ENCODE measurements at places on chromosomes 1 and 21.

DNA sequence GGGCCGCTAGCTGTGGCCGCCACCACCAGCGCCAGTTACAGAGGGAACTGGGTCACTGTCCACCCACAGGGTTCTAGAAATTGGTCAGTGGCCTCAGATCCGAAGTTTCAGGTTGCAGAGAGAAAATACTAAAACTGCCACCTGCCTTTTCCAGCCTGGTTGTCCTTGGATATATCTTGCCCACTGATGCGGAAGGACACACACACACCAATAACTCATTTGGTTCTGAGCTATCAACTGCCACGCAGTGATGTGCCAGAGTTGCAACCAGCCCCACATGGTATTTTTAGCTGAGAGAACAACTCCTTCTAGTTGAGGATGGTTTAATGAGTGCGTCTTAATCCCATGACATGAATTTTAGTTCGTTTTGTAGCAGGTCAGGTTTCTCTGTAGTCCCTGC lies 68.1 kb downstream of the SH3BGR start:
- no peak for DNase-seq

- DNase-seq: no peak
Measured at GRCh38 chr1:229365569-229365968, 22.7 kb upstream of the CCSAP start.

GRCh38 chr21:36096398-36097290 lies 26.8 kb downstream of the CBR1 start:
- DNase-seq: no peak

GRCh38 chr1:117161887-117162286 lies 40.3 kb upstream of the TRIM45 start:
- DNase-seq: no peak

DNA sequence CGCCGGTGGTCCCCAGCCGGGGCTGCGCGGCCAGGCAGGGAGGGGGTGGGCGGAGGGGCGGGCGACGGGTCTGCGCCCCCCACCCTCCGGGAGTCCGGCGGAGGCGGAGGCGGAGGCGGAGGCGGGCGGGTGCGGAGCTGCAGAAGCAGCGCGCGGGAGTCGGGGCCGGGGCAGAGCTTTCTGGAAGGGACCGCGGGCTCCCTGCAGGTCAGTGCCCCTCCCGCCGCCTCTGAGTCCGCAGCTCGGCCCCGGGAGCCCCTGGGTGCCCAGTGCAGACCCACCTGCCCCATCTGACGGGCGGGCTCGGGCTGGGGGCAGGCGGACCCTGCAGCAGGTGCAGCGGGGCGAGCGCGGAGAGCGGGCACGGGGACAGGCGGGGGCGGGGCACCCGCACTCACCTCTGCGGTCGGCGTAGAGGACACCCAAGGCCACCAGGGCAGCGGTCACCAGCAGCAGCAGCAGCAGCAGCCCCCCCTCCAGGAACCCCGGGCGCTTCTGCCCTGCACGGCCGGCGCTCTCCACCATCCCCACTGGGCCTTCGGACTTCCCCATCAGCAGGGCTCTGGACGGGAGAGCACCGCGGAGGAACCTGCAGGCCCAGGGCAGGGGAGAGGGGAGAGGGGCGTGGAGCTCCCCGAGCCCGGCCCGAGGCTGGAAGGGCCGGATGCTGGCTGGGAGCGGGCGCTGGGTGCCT lies 3.7 kb downstream of the MMEL1 start:
- DNase-seq: no peak

GRCh38 chr1:193697115-193697762 lies 510.8 kb upstream of the B3GALT2 start:
- no peak for DNase-seq

- no peak for DNase-seq
Measured at GRCh38 chr1:66642992-66643391, 109.0 kb downstream of the SGIP1 start.

DNA sequence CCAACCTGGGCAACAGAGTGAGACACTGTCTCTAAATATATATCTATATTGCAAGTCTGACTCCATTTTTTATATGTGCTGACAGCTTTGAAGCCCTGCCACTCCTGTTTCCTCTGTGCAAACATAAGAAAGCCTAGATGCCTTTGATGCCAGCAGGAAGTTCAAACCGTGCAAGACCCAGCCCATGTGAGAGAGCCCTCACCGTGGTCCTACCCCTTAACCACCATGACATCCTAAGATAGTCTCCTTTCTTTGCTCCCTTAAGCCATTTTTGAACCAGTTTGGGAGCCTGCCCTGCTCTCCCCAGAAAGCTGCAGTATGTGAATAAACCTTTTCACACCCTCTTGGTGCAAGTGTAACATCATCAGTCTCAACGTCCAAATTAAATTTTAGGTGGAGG lies 3.7 kb upstream of the DIPK1A start:
- no peak for DNase-seq

- no peak for DNase-seq
Measured at GRCh38 chr1:243851257-243851756, 1.3 kb upstream of the AKT3 start.

DNA sequence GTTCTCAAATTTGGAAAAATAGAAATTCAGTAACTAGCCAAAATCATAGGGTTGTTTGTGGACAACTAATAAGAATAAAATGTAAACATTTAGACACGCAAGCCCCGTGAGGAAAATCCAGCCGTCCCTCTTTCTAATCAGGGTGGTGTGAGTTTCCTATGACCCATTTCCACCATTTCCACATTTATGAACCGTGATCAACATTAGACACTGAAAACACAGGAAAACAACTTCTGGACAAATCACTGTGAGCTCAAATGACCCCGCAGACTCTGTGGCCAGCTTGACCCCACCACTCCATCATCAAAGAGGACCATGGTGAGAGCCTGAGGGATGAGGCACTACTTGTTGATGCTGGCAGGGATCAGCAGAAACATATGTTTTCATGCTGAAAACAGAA lies 101.0 kb downstream of the SIM2 start:
- DNase-seq: no peak

- no peak for DNase-seq
Measured at GRCh38 chr1:37795340-37796125, 1.9 kb downstream of the MANEAL start.

DNA sequence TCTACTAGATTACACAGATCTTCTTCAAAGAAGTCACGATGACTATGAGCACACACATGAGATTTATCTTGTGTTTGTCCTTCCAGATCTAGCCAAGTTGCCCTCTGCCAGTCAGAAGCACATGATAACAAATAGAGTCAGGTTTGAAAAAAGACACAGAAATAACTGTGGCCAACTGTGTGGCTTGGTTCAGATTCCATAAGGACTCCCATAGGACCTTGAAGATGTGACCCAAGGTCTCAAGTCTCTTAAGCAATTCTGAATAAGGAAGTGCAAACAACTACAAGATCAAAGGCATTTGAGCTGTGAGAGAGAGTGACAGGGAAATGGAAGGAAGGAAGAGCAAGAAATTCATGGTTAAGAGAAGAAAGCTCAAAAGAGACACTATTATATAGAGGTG lies 194.0 kb downstream of the PLPP3 start:
- DNase-seq: no peak

DNA sequence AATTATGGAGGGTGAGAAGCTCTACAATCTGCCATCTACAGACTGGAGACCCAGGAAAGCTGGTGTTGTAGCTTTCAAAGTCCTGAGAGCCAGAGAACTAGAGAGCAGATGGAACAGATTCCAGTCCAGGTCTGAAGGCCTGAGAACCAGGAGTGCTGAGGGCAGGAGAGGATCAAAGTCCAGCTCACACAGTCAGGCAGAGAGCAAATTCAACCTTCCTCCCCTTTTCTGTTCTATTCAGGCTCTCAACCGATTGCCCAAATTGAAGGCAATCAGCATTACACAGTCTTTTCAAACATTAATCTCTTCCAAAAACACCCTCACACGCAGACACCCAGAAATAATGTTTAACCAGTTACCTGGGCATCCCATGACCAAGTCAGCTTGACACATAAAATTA lies 2.5 kb upstream of the TMPRSS2 start:
- DNase-seq: no peak

DNA sequence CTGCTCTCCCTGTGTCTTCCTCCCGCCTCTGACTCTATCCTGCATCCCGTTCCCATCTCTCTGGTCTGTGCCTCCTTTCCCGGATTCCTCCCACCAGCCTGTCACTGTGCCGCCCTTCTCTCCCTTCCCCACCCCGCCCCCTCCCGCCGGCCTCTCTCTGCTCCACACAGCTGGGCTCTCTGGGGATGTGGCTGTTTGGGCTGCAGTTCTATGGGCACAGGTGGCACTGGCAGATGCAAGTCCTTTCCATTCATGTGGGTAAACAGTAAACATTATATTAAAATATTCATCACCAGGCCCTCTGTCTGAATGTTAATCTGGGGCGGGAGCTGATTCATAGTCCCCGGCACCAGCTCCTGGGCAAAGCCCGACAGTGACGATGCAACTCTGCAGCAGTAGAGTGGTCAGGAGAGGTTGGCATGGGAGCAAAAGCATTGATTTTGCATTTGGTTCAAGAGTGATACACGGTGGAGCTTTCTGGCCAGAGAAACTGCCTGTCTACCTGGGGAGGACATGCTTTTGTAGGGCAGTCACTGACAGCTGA lies 249.3 kb downstream of the TNR start:
- DNase-seq: no peak

- DNase-seq: no peak
Measured at GRCh38 chr1:43304314-43304681, 3.5 kb downstream of the TIE1 start.

DNA sequence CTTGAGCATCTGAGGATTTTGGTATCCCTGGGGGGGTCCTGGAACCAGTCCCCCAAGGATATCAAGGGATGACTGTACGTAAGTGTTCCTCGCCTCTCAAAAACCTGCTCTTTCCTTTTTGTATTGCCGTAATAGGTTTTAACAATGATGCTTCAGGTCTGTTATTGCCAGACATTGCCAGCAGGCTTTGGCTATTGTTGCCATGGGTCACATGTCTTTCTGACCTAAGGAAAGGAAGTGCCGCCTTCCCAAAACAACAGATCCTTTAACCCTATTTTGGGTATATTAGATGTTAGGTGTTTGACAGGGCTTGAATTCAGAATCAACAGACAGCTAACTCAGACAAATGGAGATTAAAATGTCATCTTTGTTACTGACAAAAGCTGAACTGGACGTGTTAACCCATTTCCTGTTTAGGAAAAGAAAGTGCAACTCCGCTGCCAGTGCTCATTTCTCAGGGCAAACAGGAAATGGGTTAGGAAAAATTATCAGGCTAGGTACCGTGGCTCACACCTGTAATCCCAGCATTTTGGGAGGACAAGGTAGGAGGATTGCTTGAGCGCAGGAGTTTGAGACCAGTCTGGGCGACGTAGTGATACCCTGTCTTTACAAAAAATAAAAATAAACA lies 12.4 kb upstream of the PRPF38B start:
- no peak for DNase-seq

- DNase-seq: peak; percentile 63
Measured at GRCh38 chr21:17775431-17776126, 43.6 kb downstream of the C21orf91 start.

- no peak for DNase-seq
Measured at GRCh38 chr1:118461154-118461553, 276.1 kb upstream of the SPAG17 start.

- no peak for DNase-seq
Measured at GRCh38 chr1:112929979-112930378, 26.0 kb downstream of the SLC16A1 start.

DNA sequence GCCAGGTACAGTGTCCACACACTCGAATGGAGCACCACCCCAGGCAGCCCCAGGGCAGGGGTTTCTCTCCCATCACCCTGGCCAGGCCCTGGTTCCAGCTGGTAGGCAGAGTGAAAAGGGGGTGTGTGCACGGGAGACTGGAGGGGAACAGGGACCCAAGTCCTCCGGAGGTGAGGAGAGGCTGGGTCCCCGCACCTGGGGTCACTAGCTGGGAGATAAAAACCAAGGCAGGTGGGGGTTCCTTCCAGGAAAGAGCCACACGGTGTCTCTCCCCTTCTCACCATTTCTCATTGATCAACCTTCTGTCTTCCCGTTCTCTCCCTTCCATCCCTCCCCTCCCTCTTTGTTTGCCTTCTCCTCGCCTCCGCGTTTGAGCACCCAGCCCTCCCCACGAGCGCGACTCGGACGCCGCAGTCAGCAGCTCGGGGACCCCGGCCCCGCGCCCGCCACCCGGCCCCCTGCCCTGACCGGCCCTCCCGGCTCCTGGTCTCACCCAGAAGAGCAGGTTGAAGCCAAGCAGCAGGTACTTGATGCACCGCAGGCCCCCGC lies 358 bp downstream of the TSPAN2 start:
- DNase-seq: no peak

GRCh38 chr1:177927021-177927596 lies 42.7 kb downstream of the SEC16B start:
- DNase-seq: no peak

DNA sequence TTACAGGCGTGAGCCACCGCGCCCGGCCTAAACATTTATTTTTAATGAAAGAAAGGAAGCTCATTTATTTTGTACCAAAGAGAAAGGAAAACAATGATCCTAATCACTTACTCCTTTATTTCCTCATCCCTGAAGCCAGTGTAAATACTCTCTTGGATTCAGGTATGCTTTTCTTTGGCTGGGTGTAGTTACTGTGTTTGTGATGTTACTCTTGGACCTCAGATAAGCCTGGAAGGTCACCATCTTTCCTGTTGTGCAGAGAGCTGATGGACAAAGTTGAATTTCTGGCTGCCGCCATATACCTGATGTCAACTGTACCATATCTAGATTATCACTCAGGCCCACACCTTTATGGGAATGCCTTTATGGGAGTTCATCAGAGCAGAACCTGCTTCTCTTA lies 35.4 kb upstream of the FOXE3 start:
- no peak for DNase-seq

DNA sequence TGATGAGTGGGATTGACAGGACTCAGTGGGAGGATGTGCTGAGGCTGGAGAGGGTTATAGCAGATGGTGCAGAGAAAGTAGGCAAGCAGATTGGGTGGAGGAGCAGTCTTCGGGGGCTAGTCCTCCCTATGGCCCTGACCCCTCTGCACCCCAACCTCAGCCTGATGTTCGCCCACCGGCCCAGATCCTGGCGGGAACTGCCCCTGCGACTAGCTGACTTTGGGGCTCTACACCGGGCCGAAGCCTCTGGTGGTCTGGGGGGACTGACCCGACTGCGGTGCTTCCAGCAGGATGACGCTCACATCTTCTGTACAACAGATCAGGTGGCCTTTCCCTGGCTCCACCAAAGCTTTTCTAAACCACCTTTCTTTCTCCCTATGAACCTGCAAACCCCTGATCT lies 9.6 kb upstream of the ECM1 start:
- DNase-seq: no peak

Measured in GM12878 (cell line).